ENCODE measurements at places on chromosomes 3 and 15.

DNA sequence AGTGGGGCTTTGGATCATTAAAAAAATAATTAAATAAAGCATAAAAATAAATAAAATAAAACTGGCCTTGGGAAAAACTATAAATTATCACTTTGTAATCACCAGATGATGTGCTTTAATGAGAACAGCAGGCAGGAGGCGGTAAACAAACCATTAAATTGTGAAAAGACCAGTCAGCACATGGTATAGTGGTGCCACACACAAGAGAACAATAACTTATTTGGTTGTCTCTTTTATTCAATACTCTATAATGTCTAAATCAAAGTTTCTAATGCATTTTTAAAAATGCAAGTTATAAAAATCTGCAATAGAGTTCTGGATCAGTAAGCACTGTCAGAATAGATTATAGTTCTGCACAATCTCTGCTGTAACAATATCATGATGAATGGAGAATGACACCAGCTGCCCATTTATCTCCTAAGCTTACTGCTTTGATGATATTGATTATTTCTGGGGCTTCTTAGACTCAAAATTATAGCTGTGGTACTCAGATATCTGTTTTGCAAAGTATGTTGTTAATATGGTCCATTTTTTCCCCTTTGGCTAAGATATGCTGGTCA is 259.3 kb downstream of the NAALADL2 start:
- DNase-seq = no peak

DNA sequence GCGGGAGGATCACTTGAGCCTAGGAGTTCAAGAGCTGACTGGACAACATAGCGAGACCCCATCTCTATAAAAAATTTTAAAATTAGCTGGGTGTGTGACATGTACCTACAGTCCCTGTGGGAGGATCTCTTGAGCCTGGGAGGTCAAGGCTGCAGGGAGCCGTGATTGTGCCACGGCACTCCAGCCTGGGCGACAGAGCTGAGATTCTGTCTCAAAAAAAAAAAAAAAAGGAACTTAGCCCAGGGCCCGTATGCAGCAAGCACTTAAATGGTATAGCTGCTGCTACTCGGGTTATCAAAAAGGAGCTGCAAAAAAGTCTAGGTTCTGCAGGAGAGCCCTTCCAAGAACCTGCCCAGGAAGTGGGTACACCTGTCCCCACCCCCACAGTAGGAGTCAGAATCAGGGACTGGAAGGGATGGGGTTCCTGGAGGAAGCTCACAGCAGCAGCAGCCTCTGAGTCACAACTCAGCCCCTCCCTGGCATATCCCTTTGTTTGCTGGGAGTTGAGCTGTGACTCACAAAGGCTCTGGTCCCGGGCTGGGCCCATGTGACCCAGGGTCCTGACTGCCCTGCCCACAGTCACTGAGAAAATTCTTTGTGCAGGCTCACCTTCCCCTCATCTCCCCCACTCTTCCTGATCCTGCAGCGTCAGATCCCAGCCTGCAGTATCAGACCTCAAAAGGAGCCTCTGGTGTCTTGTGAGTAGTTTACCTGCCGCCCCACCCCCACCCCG is at the start of gene SPATA12:
Gene SPATA12, plus strand, starts transcription at position 576 of the 733 bp plus-strand sequence. CDS start 13,031 bp downstream, outside the sequence.
- DNase-seq = no peak

GRCh38 chr3:43709022-43709421 is 18.3 kb downstream of the ABHD5 start:
- no peak for DNase-seq

- DNase-seq = no peak
These were observed 215.7 kb upstream of the THBS1 start for GRCh38 chr15:39365161-39365560.

GRCh38 chr15:86653344-86654197 is 573.9 kb downstream of the AGBL1 start:
- no peak for DNase-seq

DNA sequence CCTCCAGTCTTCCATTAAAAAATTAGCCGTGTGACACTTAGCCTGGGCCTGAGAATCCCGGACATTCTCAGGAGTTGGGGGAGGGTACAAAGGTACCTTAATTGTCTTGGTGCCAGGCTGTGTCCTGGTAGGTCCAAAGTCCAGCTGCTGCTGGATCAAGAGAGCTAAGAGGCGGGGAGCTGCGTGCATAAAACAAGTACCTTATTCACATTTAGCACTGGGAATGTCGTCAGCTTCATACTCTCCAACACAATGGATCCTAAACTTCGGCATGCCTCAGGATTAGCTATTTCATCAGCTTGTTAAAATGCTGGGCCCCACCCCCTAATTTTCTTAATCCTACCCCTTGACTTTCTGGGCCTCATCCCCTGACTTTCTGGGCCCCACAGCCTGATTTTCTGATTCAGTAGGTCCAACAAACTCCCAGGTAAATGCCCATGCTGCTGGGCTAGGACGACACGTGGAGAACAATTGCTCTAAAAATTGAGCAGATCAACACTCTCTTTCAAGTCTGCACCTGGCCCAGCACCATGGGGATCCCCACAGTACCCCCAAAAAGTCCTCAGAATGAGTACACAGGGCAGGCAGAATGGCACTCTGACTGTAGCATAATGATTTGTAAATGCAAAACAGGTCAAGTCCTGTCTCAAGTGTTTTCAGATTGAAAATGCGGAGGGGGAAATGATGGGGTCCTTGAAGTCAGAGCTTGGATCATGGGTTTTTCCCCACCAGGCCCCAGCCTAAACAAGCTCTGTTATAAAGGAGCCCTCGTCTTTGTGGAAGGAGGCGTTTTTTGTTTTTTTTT is 5.6 kb upstream of the AEN start:
- DNase-seq = no peak

DNA sequence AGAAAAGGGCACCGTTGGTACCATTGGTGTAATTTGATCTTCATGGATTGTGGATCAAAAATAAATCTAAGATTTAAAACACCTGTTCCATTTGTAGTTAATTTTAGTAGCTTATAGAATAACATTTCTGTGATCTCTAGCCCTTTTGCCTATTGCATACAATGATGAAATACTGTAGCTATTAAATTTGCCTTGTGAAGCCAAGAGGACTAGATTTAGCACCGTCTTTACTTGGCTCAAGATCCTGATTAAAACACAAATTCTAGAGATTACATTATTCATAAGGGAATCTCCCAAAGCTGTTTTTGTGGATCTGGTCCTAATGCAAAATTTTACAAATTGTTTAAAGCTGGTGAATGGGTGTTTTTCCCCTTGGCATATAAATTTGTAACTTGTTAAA is 8.2 kb downstream of the TBC1D23 start:
- no peak for DNase-seq

GRCh38 chr15:90617171-90617570 is 87.4 kb downstream of the CRTC3 start:
- no peak for DNase-seq

DNA sequence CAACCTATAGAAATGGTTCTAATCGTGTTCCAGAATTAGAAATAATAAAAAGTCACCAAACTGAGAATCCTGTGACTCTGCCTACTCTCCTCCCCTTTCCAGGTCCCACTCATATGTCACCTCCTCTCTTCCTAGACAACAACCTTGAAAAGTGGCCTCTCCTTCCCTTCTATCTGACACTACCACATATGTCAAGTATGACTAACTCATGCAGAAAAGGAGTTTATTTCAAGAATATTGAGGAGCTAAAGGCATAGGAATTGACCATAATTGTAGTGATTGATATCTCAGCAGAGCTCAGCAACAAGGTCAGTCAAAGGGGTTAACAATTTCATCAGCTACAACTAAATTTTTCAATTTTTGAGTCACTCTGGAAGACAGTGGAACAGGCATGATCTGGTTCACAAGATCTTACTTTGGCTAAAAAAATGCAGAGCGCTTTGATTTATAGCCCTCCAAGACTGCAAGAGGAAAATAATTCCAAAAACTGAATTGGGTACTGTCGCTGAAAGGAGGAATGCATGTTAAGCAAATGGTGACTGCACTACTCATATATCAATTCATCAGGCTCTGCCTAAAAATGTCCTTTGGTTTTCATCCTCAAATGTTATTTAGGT is 160.6 kb upstream of the ARHGEF26 start:
- no peak for DNase-seq

- no peak for DNase-seq
These were observed 48.2 kb upstream of the FHIT start for GRCh38 chr3:61299343-61300005.

DNA sequence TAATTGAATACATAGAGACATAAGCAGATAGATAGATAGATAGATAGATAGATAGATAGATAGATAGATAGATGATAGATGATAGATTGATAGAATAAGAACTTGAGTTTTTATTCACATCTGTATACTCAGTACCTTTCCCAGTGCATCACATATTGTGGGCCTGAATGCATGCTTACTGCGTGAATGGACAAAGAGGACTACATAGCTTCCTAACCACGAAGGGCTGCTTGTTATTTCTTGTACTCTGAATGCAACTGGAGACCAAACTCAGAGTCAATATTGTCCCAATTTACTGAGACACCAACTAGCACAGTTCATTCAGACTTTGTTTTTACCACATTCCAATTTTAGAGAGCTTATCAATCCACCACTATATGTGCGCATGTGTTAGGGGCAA is 422.9 kb upstream of the GRM7 start:
- DNase-seq = no peak

GRCh38 chr15:57472861-57473260 is 96.6 kb downstream of the CGNL1 start:
- DNase-seq = no peak

GRCh38 chr15:62173215-62173614 is 8.1 kb upstream of the C2CD4B start:
- DNase-seq = peak; percentile 31

- peak; percentile 89 for DNase-seq
These were observed 18.9 kb downstream of the SH3BP5 start for GRCh38 chr3:15313461-15313860.

DNA sequence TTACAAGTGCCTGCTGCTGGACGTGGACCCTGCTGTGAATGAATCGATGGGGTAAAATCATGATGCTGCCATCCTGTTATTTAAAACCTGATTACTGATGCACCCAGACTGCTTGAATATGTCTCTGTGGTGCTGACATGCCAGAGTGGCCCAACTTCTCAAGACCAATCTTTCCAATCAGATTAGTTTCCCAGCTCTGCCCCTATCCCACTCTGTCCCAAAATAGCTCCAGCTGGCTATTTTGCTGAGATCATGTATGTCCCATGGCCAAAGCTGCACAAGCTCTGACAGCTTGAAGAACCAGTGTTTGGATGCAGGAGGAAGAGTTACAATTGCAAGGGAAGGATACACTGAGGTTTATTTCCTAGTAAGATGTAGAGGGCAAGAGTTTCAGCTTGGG is 153.6 kb downstream of the TMEM108 start:
- no peak for DNase-seq

DNA sequence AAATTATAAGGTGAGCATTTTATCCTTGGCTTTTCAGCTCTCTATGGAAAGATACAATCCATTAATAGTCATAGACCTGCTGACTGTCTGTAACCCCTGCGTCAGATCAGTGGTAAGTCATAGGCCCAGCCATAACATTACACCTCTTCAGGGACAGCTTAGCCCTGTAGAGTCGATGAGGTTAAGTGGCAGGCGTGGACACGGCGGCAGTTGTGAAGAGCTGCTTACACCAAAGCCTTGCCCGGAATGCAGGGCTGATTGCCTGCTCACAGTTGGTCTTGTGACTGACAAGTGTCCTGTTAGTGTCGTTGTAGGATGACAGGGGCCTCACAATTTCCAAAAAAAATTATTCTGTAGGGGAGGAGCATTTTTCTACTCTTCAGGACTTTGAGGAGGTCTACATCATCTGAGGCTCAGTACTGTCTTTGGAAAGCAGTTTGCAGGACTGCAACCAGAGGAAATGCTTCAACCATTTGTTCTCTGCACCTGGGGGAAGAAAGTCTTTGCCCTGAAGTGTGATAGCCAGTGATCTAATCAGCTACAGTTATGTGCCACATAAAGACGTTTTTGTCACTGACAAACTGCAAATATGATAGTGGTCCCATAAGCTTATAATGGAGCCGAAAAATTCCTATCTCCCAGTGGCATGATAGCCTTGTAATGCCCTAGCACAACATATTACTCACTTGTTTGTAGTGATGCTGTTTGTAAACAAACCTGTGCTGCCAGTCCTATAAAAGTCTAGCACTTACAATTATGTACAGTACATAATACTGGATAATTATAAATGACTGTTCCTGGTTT is 14.9 kb upstream of the SELENOT start:
- no peak for DNase-seq

DNA sequence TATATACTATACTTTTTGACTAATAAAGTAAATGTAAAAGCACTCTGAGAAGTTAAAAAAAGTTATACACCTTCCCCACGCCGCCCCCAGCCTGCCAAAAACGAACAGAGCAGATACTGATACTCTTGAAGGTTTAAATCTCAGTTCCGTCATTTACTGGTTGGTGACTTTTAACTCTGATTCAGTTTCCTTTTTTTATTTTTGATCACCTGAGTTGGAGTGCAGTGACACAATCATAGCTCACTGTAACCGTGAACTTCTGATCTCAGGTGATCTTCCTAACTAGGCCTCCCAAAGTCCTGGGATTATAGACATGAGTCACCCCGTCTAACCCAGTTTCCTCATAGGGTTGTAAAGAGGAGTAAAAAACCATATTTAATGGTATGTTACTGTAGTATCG is 3.3 kb upstream of the TIPIN start:
- DNase-seq = no peak

- DNase-seq = peak; percentile 27
These were observed 116.6 kb upstream of the IQSEC1 start for GRCh38 chr3:13189639-13190377.

- peak; percentile 56 for DNase-seq
These were observed 172.7 kb upstream of the CTNNB1 start for GRCh38 chr3:41026394-41027177.

- DNase-seq = peak; percentile 91
These were observed 4.8 kb upstream of the BCL6 start for GRCh38 chr3:187750006-187750512.

GRCh38 chr3:176611703-176612102 is 585.6 kb downstream of the TBL1XR1 start:
- DNase-seq = no peak

GRCh38 chr15:41544650-41545015 is 576 bp upstream of the RPAP1 start:
- DNase-seq = peak; percentile 68

- no peak for DNase-seq
These were observed 40.5 kb downstream of the SLC12A6 start for GRCh38 chr15:34297059-34297458.
